Activated naive CD8-positive, alpha-beta T cell treated with anti-CD3 and anti-CD28 coated beads, Interleukin-2, amount 10 ng/mL, durations not matched to agents 7 days and 5 days (primary cell): ENCODE measurements at places on chromosomes 6 and 20.

DNA sequence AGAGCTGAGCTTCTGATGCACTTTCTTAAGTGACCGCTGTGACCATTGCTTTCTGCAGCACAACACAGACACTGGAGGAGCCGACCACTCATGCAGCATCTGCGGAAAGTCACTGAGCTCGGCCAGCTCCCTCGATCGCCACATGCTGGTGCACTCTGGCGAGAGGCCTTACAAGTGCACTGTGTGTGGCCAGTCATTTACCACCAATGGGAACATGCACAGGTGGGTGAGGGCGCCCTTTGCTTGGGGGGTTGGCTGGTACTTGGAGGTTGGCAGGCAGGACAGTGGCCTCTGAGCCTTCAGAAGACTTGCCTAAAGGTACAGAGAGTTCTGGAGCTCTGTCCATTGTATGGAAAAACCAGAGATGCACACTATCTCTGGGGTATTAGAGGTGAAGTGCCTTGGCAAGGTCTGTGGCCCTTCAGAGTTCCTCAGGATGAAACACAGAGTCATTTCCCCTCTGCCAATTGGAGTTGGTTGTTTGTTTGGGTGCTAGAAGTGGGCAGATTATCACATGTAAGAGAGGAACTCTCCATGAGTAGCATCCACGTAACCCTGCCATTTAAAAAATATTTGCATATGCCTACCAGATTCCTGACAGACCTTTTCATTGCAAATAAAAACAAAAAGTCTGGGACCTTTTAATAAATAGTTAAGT lies 81.5 kb downstream of the RREB1 start:
- DNase-seq: no peak

DNA sequence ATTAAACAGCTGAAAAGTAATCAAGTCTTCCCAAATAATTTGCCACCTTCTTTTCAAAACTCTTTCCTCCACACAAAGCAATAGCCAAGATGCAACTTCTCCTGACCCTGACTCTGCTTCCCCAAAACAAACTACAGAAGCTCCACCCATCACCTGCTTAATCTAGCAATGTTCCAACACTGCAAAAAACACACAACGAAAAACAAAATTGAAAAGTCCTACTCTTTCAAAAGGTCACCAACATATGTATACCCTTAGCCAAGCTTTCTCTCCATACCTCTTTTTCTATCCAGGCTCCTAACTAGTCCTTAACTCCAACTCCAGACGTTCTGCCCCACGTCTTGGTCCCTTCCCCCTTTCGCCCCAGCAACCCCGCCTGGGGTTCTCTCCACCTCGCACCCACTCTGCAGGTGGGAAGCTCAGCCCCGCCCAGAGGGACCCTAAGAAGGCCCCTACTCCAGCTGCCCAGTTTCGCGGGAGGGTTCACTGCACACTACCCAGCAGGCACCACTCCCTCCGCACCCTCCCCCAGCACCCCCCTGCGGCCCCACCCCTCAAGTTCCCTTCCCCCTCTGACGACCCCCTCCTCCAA lies 717 bp downstream of the CSNK2A1 start:
- no peak for DNase-seq

- no peak for DNase-seq
Measured at GRCh38 chr20:56391037-56391436, 978 bp downstream of the AURKA start.

GRCh38 chr6:7591770-7592169 lies 1.8 kb downstream of the SNRNP48 start:
- DNase-seq: no peak

GRCh38 chr6:112038268-112038667 lies 15.6 kb upstream of the CCN6 start:
- DNase-seq: no peak

GRCh38 chr20:58452667-58453255 lies 62.4 kb downstream of the APCDD1L start:
- no peak for DNase-seq

- DNase-seq: no peak
Measured at GRCh38 chr20:49398401-49399144, 83.9 kb downstream of the KCNB1 start.

GRCh38 chr6:16236631-16237199 lies 1.7 kb upstream of the GMPR start:
- DNase-seq: no peak

GRCh38 chr6:10386220-10386619 lies 28.7 kb downstream of the TFAP2A start:
- no peak for DNase-seq

DNA sequence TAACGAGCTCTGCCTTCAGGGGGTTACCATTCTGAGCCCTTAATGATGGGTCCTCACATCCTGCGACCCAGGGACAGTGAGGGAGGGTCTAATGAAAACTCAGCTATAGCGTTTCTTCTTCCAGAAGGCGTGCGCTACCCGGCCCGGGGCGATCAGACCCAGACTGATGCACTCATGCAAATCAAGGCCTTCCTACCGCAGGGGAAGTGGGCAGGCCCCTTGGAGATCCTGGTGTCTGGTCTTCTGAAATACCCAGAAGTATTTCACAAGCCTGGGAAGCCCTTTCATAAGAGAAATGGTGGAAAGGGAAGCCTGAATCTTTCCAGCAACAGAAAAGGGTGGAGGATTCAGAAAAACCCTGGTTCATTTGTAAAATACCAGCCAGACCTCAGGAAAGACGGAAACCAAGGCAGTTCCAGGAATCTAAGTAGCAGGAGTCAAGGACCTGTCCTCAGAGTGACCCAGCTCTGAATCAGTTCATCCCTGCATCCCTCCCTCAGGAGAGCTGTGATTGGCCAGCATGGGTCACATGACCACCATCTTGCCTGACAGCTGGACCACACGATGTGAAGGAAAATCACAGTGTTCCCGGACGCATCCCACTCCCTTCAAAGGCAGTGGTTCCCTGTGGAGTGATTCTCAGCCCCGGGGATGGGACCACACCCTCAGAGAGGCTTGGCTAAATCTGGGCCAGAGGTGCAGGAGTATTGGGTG lies 12.7 kb downstream of the BFSP1 start:
- DNase-seq: no peak

DNA sequence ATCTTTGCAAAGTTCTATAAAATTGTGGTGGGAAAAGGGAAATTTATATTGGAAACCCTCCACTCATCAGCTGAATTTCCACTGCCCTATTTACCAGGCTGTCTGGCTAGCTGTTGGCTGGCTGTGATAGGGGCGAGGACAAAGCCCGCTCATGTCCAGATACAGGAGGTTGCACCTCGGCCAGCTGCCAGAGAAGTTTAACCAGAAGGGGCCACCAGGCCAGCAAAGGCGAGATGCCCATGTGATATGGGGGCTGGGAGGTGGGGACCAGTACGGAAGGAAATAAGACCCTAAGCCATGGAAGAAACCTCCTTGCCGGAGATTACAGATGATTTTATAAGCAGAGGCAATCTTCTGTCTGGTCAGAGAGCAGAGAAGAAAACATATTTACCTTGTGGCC lies 143.8 kb downstream of the FNDC1 start:
- no peak for DNase-seq

GRCh38 chr20:10543480-10543879 lies 108.4 kb downstream of the SLX4IP start:
- DNase-seq: no peak

DNA sequence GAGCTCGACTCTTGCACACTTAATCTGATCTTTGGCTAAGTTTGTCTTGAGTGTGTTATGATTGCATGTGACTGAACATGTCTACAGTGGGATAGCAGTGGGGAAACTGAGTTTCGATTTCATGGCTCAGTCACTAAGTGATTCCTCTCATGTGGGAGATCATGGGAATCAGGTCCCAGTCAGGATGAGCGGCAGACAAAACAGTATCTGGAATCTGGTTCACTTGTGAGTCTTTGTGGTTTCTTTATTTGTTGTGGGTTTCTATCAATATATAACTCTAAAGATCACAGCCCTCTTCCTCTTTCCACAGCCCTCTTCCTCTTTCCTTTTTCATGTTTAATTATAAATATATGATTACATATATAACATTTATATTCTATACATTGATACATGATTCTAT lies 4.0 kb downstream of the RPP21 start:
- no peak for DNase-seq

GRCh38 chr6:90464507-90464906 lies 122.4 kb downstream of the MAP3K7 start:
- no peak for DNase-seq

- no peak for DNase-seq
Measured at GRCh38 chr6:132362442-132363185, 38.7 kb downstream of the MOXD1 start.

DNA sequence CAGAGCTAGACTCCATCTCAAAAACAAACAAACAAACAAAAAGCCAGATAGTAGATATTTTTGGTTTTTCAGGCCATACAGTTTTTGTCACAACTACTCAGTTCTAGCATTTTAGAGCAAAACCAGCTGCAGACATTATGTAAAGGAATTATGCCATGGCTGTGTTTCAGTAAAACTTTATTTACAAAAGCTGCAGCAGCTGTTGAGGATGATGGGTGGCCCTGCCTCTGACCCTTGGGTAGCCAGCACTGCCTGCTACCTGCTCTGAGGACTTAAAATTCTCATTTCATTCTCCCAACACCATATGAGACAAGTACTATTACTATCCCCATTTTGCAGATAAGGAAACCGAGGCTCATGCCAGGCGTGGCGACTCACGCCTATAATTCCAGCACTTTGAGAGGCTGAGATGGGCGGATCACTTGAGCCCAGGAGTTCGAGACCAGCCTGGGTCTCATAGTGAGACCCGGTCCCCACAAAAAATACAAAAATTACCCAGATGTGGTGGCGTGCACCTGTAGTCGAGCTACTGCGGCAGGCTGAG lies 56.3 kb downstream of the RIPOR3 start:
- no peak for DNase-seq

- DNase-seq: no peak
Measured at GRCh38 chr6:131038597-131039344, 24.3 kb downstream of the EPB41L2 start.

GRCh38 chr6:75278474-75279077 lies 6.0 kb downstream of the TMEM30A start:
- no peak for DNase-seq

DNA sequence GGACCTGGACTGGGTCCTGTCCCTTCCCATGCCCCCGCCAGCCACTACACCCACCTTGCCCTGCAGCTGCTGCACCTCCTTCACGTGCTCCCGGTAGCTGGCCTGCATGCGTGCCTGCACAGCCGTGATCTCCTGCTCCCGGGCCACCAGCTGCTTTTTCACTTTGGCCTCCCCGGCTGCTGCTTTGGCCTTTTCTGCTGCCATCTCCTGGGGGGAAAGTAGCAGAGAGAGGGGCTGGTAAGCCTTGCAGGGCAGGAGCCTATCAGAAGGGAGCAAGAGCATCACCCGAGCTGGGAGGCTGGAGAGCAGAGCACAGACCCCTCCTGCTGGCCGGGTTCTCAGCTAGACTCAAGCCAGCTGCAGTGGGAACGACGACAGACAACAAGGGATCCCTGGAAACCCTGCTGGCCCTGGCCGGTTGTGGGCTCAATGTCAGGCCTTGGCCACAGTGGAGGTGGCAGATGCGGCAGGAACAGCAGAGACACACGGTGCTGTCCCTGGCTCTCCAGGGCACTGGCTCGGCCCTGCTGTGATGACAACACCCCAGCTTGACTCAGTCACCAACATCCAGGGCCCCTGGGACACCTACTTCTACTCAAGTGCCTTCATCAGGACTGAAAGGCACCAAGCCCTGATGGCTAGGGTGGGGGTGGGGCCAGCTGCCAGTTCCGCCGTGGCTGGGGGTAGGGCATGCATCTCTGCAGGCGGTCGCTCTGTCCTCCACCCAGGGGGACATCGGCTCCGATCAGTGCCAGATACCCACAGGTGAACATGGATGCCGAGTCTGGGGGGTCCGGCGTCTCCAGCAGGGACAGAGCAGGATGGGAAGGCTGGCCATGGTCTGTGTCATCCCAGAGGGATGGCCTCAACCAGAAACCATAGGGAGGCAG lies 45.3 kb downstream of the RRBP1 start:
- no peak for DNase-seq

DNA sequence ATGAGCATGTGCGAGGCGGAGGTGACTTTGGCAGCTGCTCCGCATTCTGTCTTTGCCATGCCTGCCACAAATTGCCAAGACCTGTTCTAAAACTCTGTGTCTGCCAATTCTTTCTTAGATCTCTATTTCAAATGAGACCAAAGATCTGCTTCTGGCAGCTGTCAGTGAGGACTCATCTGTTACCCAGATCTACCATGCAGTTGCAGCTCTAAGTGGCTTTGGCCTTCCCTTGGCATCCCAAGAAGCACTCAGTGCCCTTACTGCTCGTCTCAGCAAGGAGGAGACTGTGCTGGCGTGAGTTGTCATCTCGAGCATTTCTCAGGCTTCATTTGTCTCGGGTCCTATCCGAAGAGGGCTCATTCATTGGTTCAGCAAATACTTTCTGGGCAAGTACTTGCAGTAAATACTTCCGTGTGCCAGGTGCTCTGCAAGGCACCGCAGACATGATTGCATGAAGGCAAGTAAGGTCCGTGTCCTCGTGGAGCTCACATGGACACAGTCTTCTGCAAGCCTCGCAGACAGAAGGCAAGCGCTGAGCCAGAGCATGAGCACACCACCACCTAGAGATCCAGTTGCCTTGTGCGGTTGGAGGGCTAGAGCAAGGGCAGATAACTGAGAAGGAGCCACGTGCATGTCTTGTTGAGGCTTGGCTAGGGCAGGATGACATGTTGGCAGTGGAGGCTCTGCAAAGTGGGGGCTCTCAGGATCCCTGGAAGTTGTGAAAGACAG lies 19.7 kb upstream of the MROH8 start:
- no peak for DNase-seq

DNA sequence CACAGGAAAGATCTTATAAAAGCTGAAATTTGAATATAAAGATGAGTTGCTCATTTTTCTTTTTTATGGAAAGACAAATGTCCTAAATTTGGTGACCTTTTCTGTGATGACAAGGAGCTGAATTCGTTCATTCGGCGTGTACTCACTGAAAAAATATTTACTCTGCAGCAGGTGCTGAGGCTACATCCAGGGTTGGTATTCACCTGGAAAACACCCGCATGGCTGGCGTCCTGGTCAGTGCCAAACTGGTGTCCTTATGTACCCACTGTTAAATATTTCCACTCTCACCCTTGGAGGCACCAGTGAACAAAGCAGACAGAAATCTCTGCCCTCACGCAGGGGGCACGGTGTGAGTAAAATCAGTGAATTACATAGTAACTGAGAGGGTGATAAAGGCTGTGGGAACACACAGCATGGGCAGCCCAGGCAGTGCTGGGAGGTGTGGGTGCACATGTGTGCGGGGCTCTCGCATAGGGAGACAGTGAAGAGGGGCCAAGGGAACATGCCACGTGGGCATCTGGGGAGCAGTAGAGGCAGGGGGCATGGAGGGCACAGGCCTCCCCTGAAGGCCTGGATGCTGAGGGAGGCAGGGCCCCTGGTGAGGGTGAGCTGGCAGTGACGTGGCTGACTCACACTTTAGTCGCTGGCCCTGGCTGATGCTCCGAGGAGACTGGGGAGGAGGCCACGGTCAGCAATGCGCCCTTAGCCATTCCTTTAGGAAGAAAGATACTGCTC lies 89.7 kb downstream of the INSM1 start:
- no peak for DNase-seq

DNA sequence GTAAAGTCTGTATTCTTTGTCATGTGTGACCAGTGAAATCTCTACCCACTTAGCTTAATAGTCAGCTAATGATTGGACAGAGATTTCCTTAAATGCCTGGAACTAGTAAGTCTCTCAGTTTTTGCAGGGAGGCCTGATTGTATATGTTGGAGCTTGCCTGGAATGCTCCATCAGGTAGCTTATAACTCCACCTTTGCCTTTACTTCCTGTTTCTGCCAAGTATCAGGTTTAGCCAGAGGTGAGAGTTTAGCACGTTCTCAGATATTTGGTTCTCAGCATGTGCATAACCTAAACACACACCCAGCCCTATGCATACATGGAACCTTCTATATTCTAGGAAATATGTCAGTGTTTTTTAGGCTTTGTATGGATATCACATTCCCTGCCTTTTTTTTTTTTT lies 435.3 kb downstream of the CDKAL1 start:
- DNase-seq: no peak
